ENCODE measurements at places on chromosomes 7 and 10.

DNA sequence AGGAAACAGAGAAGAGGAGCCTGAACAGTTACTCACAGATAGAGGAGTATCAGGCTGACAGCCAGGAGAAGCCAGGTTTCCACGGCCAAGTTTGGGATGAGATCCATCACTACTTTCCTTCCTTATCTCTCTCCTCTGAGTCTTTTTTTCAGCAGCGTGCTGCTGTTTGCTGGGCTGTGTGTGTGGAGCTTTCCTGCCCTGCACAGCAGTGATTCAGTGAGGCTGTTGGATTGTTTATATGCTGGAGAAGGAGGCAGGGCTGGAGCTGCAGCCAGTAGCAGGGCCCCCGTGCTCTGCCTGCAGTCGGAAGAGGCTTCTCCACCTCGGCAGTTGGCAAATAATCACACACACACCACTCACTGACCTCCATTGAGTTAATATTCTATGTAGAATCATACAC is at the start of gene CYP3A7:
Gene CYP3A7, minus strand, starts transcription at position 210 of the 400 bp plus-strand sequence. Its CDS starts 103 bp downstream, at position 107.
- DNase-seq = no peak

GRCh38 chr10:99758211-99758891 is 24.1 kb upstream of the ABCC2 start:
- DNase-seq = no peak

DNA sequence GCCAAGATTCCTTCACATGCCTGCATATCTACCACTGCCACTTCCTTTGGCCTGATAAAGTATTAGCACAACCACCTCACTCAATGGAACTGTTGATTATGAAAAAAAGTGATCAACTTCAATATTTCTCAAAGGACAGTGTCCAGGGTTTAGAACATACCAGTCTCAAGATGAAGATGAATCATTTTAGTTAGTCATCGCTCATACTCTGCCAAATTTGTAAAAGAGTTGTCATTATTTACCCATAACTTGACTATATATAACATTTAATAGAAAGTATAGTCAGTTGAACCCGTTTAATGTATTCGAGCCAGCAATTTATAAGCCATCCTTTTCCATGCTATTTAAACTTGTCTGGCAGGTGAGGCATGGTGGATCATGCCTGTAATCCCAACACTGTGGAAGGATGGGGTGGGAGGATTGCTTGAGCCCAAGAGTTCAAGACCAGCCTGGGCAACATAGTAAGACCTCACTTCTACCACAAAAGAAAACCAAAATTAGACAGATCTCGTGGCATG is 33.2 kb downstream of the SPAM1 start:
- DNase-seq = peak; percentile 53

GRCh38 chr10:132712743-132713142 is 73.2 kb downstream of the NKX6-2 start:
- DNase-seq = no peak

DNA sequence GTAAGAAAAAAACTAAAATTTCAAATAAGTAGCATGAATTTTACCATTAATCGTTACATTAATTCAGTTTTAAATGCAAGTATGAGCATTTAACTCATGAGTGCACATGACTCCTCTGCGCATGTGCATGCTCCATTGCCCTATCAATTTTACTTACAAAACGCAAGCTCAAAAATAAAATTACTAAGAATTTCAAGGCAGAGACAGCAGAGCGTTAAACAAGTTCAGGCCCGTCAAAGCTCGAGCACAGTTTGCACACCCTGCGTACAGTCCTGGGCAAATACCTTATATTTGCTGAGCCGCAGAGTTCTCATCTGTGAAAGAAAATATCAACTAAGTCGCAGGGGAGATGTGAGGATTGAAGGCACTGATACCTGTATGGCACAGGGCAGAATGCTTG is 373.6 kb downstream of the BBS9 start:
- DNase-seq = no peak

DNA sequence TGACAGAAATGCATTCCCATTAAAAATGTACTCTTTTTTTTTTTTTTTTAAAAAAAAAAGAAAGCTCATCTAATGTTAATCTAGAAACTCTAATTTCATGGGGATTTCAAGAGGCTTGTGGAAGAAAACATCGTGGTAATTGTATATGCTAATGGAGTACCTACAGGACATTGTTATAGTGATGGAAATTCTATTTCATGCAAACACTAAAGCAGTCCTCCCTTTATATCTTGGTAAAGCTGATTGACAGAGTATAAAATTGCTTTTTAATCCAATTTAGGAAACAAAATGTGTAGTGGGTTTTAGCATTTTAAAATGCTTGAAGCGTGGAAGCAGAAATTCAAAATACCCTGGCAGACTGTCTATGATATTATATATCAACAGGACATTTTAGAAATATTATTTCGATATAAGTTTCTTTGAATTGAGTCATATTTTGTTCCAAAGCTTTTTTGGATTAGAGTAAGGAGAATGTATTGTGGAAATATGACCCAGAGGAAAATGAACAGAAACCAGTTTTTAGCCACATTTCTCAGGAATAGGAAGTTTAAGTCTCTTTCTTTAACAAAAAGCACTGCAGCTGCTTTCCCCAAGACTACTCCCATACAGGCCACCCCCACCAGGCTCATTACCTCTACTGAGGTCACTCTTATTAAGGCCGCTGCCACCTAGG is 121.9 kb downstream of the WNT2 start:
- no peak for DNase-seq

- DNase-seq = no peak
Observed at GRCh38 chr7:149431486-149432120, 29.3 kb downstream of the ZNF777 start.

GRCh38 chr10:107477266-107477665 is 312.8 kb upstream of the SORCS1 start:
- DNase-seq = no peak

DNA sequence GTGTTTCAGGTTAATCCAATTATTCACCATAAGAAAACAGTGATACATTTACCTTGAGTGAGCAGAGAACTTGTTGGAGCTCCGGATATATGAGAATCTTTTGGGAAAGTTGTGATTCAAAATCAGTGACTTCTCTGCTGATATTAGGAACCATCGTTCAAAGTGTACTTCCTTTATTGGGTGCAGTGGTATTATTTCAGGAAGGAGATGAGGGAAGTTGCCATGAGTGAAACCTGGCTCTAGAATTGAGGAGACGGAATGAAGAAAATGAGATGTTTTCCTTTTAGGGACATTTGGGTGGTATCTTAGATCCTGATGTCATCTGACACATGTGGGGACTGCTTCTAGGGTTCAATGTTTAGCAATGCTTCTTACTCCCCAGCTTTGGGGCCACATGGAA is 343.9 kb downstream of the ABCA13 start:
- no peak for DNase-seq

Measured in RKO (cell line).